PC-3 (cell line): ENCODE measurements at places on chromosomes 6 and 20. TPM values are rescaled to one million over a fixed set of nuclear protein-coding genes. Genes with fewer than 3 reads are reported as not detected.
A peak's percentile ranks its signal among the peaks of the same experiment; 100 is the strongest.

DNA sequence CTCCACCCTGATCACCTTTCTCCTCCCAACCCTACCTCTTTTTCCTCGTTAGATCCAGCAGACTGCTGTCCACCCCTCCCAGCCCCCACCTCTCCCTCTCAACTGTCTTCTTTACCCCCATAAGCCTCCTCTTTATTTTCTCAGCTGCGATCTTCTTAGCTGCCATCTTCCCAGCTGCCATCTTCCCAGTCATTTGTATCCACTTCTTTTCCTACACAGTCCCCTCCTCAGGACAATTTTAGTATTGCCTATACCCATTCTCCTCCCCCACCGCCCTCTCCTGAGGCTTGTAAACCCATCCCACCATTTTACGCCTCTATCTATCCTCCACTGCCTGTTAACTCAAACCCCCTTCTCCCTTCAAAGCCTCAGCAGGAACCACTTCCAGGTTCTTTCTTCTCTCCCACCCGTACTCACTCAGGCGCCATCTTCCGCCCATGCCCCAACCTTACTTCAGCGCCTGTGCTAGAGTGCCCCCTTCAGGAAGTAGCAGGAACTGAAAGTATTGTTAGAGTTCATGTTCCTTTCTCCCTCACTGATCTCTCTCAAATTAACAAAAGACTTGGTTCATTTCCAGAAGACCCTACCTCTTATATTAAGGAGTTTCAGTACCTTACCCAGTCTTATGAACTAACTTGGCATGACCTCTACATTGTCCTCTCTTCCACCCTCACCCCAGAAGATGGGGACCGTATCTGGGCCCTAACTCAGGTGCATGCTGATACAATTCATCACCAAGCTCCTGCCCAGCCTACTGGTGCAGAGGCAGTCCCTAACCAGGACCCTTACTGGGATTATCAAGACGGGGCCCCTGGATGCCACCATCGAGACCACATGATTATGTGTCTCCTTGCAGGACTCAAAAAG lies 236.0 kb downstream of the ADGRG6 start:
- no peak overlapping the region for H3K4me3 ChIP-seq
- DNase-seq, result peak; percentile 52
- H3K27me3 ChIP-seq, result no peaks in the 10 kb centered on the region
- H3K4me1 ChIP-seq, result peaks cover 8% of the 10 kb centered on the region; the same call in 1 of the 2 replicates
- H3K27ac ChIP-seq, result no peak overlapping the region

GRCh38 chr6:152846825-152847224 lies 96.2 kb downstream of the VIP start:
- peaks cover 32% of the 10 kb centered on the region for H3K27me3 ChIP-seq
- DNase-seq, result no peak
- no peak overlapping the region for H3K4me3 ChIP-seq
- H3K36me3 ChIP-seq, result no peaks in the 10 kb centered on the region
- no peaks in the 10 kb centered on the region for H3K4me1 ChIP-seq
- no peak overlapping the region for H3K27ac ChIP-seq

GRCh38 chr6:15744818-15745402 lies 82.1 kb upstream of the DTNBP1 start:
- no peak for DNase-seq
- no peaks in the 10 kb centered on the region for H3K36me3 ChIP-seq
- H3K4me3 ChIP-seq, result no peak overlapping the region
- H3K4me1 ChIP-seq, result no peaks in the 10 kb centered on the region

GATA5 gene
- total RNA-seq, result 0.18 and 0.46 TPM in 2 replicates
